Effector CD8-positive, alpha-beta T cell (primary cell): ENCODE measurements at places on chromosomes 2 and 18.

DNA sequence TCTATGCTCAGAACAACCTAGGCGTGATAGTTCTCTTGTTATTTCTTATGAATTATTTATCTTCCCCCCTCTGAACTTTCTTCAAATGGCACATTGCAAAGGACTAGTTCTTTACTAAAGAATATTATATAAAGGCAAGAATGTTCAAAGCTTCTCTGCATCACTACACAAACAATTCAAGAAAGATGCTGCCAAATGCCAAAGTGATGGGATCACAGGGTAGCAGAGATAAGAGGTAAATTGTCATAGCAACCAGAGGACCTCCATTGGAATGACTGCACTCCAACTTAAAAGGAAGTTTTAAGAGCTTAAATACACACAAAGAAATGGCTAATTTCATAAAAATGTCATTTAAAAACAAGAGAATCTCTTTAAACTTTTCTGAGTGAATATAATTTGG lies 72.8 kb downstream of the AQP4 start:
- DNase-seq, result no peak

DNA sequence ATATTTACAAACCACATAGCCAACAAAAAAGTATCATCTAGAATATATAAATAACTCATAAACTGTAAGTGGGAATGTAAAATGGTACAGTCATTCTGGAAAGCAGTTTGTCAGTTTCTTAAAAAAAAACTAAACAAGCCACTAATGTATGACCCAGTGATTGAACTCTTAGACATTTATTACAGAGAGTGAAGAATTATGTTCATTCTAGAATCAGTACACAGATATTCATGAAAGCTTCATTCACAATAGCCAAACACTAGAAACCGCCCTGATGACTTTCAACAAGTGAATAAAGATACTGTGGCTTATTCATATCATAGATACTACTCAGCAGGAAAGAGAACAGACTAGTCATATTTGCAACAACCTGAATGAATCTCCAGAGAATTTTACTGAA lies 1541.5 kb downstream of the LRP1B start:
- no peak for DNase-seq

- DNase-seq, result peak; percentile 18
Measured at GRCh38 chr18:26215247-26215970, 10.8 kb upstream of the TAF4B start.

DNA sequence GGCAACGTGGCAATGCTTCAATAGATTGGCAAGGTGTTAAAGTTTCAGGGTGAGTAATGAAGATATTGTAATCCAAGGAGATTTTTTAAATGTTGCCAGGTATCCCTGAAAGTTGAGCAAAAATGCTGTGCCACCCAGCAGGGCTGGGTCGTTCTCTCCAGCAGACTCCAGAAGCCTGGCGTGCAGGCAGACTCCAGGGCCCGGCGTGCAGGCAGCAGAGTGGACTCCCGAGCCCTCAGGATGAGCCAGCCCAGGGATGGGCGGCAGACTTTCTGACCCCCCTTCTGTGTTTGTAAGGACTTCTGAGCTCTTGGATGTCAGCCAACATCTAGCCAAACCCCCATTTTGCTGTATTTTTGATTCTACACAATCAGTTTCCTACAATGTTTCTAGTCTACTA lies 289.1 kb downstream of the ZNF516 start:
- DNase-seq, result no peak

DNA sequence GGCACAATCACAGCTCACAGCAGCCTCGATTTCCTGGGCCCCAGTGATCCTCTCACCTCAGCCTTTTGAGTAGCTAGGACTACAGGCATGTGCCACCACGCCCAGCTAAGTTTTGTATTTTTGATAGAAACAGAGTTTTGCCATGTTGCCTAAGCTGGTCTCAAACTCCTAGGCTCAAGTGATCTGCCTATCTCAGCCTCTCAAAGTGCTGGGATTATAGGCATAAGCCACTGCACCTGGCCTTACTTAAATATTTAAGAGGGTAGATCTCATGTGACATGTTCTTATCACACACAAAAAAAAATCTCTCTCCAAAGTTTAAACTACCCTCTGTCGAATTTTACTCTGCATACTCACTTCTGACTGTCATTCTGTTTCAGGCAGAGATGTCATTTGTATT lies 75.4 kb upstream of the CHRNA1 start:
- no peak for DNase-seq

- no peak for DNase-seq
Measured at GRCh38 chr2:54073796-54074195, 41.6 kb upstream of the ACYP2 start.

DNA sequence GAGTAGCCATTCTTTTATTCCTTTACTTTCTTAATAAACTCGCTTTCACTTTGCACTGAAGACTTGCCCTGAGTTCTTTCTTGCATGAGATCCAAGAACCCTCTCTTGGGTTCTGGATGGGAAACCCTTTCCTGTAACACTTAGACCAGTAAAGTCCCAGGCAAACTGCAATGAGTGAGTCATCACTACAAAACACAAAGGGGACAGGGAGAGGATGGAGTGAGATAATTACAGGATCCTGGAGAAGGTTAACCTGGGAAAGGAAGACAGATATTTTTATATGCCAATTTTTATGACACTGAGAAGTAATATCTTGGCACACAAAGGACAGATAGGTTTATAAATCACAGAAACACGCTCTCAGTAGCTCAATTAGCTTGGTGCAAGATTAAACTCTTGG lies 48.7 kb downstream of the EHD3 start:
- DNase-seq, result no peak

DNA sequence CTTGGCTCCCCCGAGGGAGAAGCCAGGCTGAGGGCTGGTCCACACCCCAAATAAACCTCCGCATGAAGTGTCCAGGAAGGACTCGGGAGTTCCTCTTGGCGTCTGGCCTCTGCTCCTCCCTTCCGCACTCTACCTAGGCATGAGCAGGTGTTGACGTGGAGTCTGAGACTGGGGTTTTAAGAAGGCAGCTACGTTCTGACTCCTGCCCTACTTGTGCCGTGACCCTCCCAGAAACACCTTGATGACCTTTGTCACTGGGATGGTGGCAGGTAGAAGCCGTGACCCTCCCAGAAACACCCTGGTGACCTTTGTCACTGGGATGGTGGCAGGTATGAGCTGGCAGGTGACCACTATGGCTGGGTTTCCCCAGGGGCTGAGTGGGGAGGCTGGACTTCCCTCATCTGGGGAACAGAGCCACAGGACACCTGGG lies 54.8 kb downstream of the HS6ST1 start:
- no peak for DNase-seq

DNA sequence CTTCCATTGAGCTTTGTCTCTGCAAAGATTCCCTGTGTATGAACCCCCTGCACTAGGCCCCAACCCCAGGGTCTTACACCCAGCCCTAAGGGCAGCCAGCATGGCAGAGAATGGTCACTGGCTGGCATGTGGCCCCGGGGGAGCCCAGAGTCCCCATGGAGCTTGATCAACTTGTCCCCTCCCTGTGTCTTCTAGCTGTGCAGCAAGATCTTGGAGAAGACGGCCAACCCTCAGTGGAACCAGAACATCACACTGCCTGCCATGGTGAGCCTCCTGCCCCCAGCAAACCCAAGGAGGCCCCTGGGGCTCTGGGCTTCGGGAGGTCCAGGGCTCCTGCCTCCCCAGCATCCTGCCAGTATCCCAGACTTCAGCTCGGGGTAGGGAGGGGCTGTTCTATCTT lies 81.5 kb downstream of the DYSF start:
- no peak for DNase-seq

GRCh38 chr18:76449111-76449453 lies 46.0 kb downstream of the ZNF516 start:
- DNase-seq, result no peak

DNA sequence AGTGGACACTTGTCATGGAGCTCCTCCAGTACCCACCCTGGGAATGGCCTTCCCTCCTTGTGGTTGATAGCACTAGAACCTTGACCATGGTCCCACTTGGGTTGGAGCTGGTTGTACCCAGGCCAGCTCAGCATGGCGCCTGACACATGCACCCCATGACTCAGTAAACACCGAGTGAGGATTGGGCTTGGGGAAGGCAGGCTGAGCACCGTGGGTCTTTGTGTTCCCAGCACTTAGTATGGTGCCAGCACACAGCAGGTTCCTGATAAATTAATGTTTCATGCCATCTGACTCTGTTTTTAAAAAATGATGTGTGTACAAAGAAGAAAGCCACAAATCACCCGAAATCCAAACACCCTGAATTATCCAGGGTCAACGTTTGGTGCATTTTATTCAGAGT lies 69.8 kb downstream of the CIB4 start:
- DNase-seq, result no peak

GRCh38 chr2:119751706-119752105 lies 8.0 kb upstream of the PTPN4 start:
- no peak for DNase-seq

DNA sequence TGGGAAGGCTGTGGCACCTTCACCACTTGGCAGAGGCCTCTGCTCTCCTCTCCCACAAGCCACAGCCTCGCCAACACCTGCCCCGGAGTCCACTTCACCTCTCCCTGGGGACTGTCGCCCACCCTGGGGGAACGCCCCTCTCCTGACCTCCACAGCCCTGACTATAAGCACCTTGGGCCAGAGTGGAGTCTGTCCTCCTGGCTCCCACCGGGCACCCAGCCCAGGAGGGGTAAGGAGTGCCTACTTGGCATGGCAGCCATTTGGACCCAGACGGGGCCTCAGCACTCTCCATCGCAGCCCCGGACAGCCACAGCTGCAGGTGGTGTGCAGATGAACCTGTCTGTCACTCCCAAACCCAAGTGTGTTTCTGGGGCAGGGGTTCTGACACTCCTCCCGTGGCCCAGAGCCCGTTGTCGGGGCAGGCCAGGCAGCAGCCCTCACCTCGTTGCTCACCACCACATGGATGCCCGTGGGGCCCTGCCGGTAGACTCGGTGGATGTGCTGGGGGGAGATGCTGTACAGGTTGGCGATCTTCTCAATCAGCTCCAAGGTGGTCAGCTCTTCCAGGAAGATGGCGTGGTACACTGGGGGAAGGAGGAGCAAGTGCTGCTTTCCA lies 53.5 kb downstream of the TFCP2L1 start:
- DNase-seq, result no peak

GRCh38 chr2:76247006-76247405 lies 536.3 kb upstream of the GCFC2 start:
- DNase-seq, result no peak

- DNase-seq, result no peak
Measured at GRCh38 chr2:73292906-73293533, 328 bp downstream of the EGR4 start.

- no peak for DNase-seq
Measured at GRCh38 chr18:79395308-79395640, 456 bp upstream of the NFATC1 start.

DNA sequence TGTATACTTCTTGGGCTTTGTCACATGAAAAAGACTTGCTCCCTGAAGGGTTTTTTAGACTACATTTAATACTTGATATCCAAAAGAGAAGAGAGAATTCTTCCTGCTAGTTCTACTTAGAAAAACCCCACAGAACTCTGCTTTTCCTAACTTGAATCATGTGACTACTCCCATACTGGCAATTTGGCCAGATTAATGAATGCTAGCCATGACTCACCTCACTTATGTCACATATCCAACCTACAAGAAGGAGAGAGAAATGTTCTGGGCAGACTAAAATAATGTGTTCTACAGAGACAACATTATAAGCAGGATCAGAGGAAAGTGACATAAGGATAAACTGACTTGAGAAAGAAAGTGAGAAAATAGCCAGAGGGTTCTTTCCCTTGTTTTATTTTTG lies 249.3 kb upstream of the GULP1 start:
- DNase-seq, result no peak

DNA sequence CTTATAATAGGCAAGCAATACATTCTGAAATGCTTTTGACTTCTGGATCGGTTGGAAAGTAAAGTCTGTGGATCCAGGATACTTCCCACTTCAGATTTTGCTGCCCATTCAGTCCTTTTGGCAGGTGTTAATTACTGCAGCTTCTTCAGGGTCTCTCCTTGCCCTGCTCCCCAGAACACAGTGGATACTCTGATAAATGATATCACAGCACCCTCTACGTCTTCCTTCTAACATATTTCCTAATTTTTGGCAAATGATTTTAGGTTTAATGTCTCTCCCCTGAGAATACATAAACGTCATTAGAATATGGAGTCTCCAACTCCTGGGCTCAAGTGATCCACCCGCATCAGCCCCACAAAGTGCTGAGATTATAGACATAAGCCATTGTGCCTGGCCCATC lies 249.8 kb downstream of the NYAP2 start:
- no peak for DNase-seq

DNA sequence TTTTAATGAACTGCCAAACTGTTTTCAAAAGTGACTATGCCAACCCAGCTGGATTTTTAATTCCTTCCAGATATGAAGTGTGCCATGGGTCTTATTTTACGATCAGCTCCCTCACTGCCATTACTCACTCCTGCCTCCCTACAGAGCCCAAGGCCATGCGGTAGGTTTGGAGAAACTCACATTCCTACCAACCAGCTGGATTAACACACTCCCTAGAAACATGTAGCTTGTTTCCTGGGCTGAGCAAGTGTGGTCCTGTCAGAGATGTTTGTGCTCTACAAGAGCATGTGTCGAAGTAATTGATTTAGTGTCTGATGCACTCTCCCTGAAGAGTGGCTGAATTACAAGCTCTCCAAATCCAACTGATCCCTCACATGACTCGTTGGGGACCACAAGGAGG lies 82.5 kb downstream of the SPP2 start:
- no peak for DNase-seq

DNA sequence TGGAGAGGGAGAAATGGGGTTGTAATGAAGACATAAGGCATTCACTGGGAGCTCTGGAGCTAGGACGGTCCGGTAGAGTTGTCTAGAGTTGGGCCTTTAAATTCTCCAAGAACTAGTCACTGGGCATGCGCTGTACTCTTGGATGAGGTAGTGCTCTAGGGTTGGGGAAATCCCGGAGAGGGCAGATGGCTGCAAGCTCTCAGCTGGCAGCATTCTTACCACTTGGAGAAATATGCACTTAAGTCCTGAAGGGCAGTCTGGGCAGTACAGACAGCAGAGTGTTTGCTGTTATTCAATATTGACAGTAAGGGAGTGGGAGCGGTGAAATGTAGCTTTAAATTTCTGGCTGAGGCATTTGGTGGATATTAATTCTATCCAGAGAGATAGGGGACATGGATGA lies 214.6 kb downstream of the RDH14 start:
- no peak for DNase-seq

- no peak for DNase-seq
Measured at GRCh38 chr18:49081511-49082155, 130.9 kb upstream of the SMAD7 start.

DNA sequence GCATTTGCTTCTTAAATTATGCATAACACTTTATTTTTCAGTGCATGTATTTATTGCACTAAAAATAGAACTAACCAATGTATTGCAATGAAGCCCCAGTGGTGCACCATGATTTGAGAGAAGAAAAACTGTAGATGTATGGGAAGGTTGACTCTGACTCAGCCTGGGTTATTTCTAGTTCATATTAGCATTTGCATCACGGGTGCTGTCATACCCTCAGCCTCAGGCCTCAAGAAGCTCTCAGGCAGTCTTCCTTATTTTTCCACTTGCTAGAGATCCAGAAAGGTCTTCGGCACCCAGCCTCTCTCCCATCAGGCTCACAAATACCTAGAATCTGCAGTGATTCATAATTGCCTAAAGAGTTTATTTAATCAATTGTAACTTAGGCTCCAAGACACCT lies 148.0 kb downstream of the DNER start:
- no peak for DNase-seq
